ENCODE measurements at places on chromosomes 5 and 9. TPM values are rescaled to one million over a fixed set of nuclear protein-coding genes. Genes with fewer than 3 reads are reported as not detected.

DNA sequence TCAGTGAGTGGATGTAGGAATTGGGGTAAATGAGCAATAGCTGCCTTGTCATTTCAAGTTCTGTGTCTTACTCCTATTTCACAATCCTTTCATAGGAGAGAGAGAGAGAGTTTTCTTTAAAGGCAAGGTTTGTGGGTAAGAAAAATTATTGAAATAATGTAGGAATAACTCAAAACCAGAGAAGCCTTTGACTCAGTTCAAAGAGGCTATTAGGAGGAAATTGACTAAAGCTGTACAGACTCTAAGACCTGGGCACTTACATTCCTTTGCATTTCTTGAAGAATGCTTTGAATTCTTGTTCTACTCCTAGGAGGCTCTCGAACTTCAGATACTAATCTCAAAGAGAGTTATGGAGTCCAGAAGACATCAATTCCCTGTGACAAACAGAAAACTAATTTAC lies 257.1 kb downstream of the FBXL7 start:
- no peaks in the 10 kb centered on the region for H3K36me3 ChIP-seq
- H3K27me3 ChIP-seq: no peaks in the 10 kb centered on the region
- H3K27ac ChIP-seq: no peak overlapping the region
- H3K4me3 ChIP-seq: no peak overlapping the region
- no peaks in the 10 kb centered on the region for H3K4me1 ChIP-seq
- no peak for DNase-seq

DNA sequence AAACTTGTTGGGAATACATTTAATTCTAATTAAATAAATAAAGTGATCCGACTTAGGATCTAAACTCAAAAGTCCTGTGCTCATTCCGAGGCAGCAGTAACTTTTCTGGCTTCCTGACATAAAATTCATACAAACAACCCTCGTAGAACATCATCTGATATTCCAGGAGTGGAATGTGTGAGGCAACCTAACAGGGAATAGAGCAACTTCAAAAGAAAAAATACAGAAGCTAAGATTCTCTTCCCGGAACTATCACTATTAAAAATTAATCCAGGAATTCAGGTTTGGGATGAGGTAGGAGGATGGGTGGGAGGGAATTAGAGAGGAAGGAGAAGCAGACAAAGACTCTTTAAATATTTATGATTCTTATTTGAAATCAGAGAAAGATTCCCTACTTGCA lies 32.9 kb upstream of the TRIO start:
- peaks cover 6% of the 10 kb centered on the region for H3K27me3 ChIP-seq
- no peaks in the 10 kb centered on the region for H3K36me3 ChIP-seq
- H3K4me1 ChIP-seq: peaks cover 24% of the 10 kb centered on the region
- no peak for DNase-seq
- H3K4me3 ChIP-seq: no peak overlapping the region

GRCh38 chr5:142769251-142769792 lies 855 bp upstream of the ARHGAP26 start:
- H3K27ac ChIP-seq: peak overlapping the region; percentile 51
- H3K27me3 ChIP-seq: peaks cover 3% of the 10 kb centered on the region
- peaks cover 33% of the 10 kb centered on the region for H3K4me1 ChIP-seq

- no peak overlapping the region for H3K27ac ChIP-seq
- no peaks in the 10 kb centered on the region for H3K36me3 ChIP-seq
- no peak overlapping the region for H3K4me3 ChIP-seq
- H3K4me1 ChIP-seq: no peaks in the 10 kb centered on the region
- no peaks in the 10 kb centered on the region for H3K27me3 ChIP-seq
- no peak for DNase-seq
Measured at GRCh38 chr5:125377141-125377540, 630.7 kb upstream of the ZNF608 start.

DNA sequence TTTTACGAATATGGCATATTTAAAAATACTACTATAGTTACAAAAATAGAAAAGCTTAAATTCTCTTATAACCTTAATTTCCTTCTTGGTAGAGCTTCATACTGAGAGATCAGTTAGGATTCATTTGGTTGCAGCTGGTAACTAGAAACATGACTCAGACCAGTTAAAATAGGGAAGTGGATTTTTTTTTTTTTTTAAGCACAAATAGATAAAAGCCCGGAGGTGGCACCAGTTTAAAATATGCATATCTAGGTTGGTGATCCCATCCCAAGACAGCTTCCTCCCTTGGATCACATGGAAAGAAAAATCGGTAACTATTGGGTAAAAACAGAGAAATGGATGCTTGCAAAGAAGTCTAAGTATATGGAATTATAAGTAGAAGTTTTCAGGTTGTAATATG lies 1634.3 kb downstream of the MAT2B start:
- H3K4me1 ChIP-seq: no peaks in the 10 kb centered on the region
- no peak overlapping the region for H3K4me3 ChIP-seq
- no peak overlapping the region for H3K27ac ChIP-seq
- no peaks in the 10 kb centered on the region for H3K27me3 ChIP-seq
- no peak for DNase-seq

DNA sequence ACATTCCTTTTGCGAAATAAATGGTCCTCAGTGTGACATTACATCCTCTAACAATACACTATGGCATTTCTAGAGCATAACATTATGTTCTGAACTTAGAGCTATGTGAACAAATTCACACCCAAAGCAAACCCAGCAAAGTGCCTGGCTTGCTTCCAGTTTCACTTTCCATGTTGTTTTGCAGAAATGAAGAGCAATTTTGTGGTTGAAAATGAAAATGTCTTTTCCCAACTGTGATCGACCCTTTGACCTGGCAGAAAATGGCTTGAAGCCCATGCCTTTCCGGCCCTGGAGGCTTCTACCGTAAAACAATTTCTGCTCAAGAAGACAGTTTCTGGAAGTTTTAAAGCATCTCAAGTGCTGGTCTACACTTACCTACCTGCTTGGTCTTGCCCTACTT lies 344.7 kb upstream of the RGMB start:
- no peaks in the 10 kb centered on the region for H3K36me3 ChIP-seq
- no peak overlapping the region for H3K4me3 ChIP-seq
- no peak overlapping the region for H3K27ac ChIP-seq
- H3K27me3 ChIP-seq: no peaks in the 10 kb centered on the region
- peaks cover 6% of the 10 kb centered on the region for H3K4me1 ChIP-seq

DNA sequence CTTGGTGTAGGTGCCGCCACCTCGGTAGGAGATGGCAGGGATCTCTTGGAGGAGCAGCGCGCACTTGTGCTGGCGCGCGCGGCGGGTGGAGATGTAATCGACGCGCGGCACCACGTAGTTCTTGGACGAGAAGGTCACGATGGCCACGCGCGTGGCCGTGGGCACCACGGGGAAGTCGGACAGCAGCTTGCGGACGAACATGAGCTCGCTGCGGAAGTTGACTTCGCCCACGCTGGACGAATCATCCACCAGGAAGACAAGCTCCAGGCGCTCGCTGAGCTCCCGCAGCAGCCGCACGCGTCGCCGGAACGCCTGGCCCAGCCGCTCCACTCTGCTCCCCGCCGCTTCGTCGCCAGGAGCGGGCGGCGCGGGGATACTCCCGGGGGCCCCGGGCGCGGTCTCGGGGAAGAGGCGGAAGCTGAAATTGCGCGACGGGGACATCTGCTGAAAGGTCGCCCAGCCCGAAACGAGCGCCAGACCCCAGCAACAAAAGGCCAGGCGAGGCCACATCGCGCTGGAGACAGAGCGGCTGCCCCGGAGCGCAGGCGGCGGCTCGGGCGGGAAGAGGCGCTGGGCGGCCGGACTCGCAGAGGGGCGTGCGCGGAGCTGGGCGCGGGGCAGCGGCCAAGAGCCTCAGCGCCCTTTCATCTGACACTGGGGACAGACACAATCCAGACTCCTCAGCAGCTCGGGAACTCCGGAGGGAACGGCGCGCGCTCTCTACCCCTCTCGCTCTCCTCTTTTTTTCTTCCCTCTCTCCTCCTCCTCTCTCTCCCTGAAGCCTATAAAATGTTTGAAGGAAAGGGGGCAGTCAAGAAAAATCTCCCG lies at the start of gene SVEP1:
TSS of gene SVEP1 (minus strand) at position 708 of the 828 bp plus-strand sequence. CDS start at position 510, 198 bp downstream.
- H3K4me1 ChIP-seq: no peaks in the 10 kb centered on the region
- H3K36me3 ChIP-seq: peaks cover 3% of the 10 kb centered on the region
- peaks cover 34% of the 10 kb centered on the region for H3K27me3 ChIP-seq
- DNase-seq: no peak
- H3K27ac ChIP-seq: no peak within 1 kb of the TSS
- no peak within 1 kb of the TSS for H3K4me3 ChIP-seq

- H3K27me3 ChIP-seq: peaks cover 3% of the 10 kb centered on the region
- H3K27ac ChIP-seq: no peak overlapping the region
- H3K4me1 ChIP-seq: no peaks in the 10 kb centered on the region
- no peaks in the 10 kb centered on the region for H3K36me3 ChIP-seq
- H3K4me3 ChIP-seq: no peak overlapping the region
Measured at GRCh38 chr9:4259489-4259888, 40.4 kb downstream of the GLIS3 start.

- H3K36me3 ChIP-seq: no peaks in the 10 kb centered on the region
- H3K27ac ChIP-seq: no peak overlapping the region
- no peaks in the 10 kb centered on the region for H3K4me1 ChIP-seq
- DNase-seq: no peak
- peaks cover 39% of the 10 kb centered on the region for H3K27me3 ChIP-seq
Measured at GRCh38 chr5:74595143-74595925, 45.2 kb downstream of the ENC1 start.

GRCh38 chr5:102856389-102856777 lies 101.3 kb downstream of the PAM start:
- no peak overlapping the region for H3K4me3 ChIP-seq
- H3K27ac ChIP-seq: no peak overlapping the region
- DNase-seq: no peak
- peaks cover 9% of the 10 kb centered on the region for H3K4me1 ChIP-seq
- no peaks in the 10 kb centered on the region for H3K27me3 ChIP-seq

- H3K36me3 ChIP-seq: no peaks in the 10 kb centered on the region
- no peak overlapping the region for H3K4me3 ChIP-seq
- peaks cover 35% of the 10 kb centered on the region for H3K4me1 ChIP-seq
- no peak overlapping the region for H3K27ac ChIP-seq
Measured at GRCh38 chr9:134384811-134385479, 58.7 kb downstream of the RXRA start.

DNA sequence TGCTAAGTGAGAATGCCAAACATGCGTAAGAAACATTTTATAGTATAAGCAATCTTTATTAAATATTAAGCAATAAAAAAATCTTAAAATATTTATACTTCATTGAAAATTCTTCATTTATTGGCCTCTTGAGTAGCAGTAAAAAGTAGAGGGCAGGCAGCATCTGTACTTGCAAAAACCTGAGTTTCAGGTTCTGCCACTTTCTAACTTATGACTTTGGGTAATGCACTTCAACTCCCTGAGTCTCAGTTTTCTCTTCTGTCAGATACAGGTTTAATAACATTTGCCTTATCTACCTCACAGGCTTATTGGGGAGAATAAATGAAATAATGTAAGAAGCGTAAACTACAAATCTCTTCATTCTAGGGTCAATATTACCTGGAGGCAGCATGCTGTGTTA lies 19.8 kb upstream of the MCTP1 start:
- no peaks in the 10 kb centered on the region for H3K36me3 ChIP-seq
- peaks cover 9% of the 10 kb centered on the region for H3K27me3 ChIP-seq
- H3K4me1 ChIP-seq: no peaks in the 10 kb centered on the region
- DNase-seq: no peak
- no peak overlapping the region for H3K27ac ChIP-seq
- H3K4me3 ChIP-seq: no peak overlapping the region

- peaks cover 2% of the 10 kb centered on the region for H3K27me3 ChIP-seq
- H3K36me3 ChIP-seq: no peaks in the 10 kb centered on the region
- DNase-seq: no peak
- H3K4me3 ChIP-seq: no peak overlapping the region
- H3K27ac ChIP-seq: no peak overlapping the region
Measured at GRCh38 chr9:70477907-70478480, 63.5 kb upstream of the KLF9 start.

GRCh38 chr5:173764332-173765028 lies 123.7 kb upstream of the CPEB4 start:
- no peaks in the 10 kb centered on the region for H3K36me3 ChIP-seq
- H3K27me3 ChIP-seq: peaks cover 6% of the 10 kb centered on the region
- H3K27ac ChIP-seq: no peak overlapping the region
- H3K4me3 ChIP-seq: no peak overlapping the region

- no peak overlapping the region for H3K27ac ChIP-seq
- no peak for DNase-seq
- no peaks in the 10 kb centered on the region for H3K27me3 ChIP-seq
Measured at GRCh38 chr9:5735072-5735471, 97.8 kb downstream of the ERMP1 start.

- no peaks in the 10 kb centered on the region for H3K36me3 ChIP-seq
- H3K4me3 ChIP-seq: no peak overlapping the region
- H3K27me3 ChIP-seq: no peaks in the 10 kb centered on the region
- peaks cover 30% of the 10 kb centered on the region for H3K4me1 ChIP-seq
- no peak overlapping the region for H3K27ac ChIP-seq
Measured at GRCh38 chr9:130235558-130236435, 29.8 kb upstream of the HMCN2 start.

FAT2 gene
- not detected for total RNA-seq

LCN1 gene
- not detected for total RNA-seq

RETREG1 gene
- total RNA-seq: 15.1 TPM

PCDHGB6 gene
- total RNA-seq: not detected

FOXD4L3 gene
- not detected for total RNA-seq

OSMR gene
- total RNA-seq: not detected
